ENCODE measurements at places on chromosomes 6 and 20.

DNA sequence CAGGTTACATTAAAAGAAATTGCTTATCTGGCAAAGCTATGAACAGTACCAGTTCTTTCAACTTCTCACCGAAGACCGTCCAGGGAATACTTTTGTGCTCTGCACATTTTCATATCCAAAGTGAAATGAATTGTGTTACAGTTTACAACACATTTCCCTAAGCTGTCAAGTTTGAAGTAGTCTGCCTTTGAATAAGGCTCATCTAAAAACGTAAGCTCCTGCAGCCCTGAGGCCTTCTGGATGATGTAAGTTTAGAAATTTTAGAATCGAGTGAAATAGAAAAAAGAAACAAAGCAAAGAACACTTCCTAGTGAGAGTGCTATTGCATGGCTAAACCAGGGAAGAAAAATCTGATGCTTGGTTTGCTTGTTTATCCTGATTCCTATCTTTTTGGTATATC, 653.8 kb downstream of the MMUT start:
- no peak for DNase-seq

DNA sequence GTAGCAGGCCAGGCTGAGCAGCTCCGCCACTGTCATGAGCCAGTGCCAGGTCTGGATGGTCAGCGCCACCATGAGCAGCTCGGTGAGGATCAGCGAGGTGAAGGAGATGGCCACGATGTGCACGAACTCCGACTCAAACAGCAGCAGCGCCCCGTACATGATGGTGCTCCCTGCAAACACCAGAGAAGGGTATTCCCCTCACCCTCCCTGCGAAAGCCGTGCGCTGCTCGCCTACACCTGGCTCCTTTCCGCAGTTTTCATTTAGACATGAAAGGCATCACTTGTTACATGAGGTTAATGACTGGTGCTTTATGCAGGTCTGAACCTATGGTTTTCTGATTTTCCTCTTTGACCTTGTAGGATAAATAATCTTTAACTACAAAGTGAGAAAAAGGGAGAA, 62.3 kb upstream of the NFATC2 start:
- DNase-seq = no peak

- DNase-seq = no peak
Measured at GRCh38 chr6:163252061-163252591, 162.4 kb upstream of the QKI start.

DNA sequence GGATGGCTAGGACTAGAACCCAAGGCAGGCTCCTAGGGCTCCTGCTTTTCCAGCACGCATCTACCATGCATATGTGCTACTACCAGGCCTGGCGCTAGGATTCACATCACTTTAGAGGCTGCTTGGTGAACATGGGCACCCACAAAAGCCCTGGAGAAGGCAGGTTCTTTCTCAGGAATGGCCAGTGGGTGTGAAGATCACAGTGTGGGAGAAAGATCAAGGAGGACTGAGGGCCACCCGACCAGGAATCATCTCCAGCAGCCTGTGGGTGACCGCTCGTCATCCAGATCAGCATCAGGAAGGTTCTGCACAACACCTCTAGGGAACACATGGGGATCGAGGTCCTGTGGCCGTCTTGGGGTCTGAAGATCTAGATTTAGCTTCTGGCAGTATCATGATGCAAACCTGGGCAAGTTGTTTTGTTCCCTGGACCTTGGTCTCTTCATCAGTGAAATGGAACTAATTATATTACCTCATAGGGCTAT, 27.3 kb downstream of the SRSF3 start:
- no peak for DNase-seq

DNA sequence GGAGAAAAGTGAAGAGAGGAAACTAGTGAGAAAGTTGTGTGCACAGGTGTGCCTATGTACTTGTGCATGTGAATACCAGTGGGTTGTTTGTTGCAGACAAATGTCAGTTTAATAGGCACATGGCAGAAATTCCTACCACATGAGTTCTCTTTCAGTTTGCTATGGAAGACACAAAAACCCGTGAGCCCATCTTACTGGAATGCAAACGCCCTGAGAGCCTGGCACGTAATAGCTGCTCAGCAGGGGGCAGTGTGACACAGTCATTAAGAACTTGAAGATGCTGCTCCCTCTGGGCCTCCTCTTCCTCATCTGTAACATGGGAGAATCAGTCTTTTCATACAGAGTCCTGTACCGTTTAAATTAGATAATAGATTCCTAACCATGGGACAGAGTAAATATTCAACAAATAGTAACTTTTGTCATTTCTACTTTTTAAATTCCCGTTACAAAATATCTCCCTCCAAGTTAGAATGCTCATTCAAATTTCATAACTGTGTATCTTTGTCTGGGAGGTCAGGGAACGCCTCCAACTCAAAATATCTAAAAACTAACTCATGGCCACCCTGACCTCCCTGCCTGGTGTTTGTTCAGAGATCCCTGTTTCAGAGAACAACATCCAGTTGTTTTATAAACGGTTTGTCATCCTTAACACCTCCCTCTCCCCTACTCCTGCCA, 802.9 kb downstream of the MAFB start:
- DNase-seq = no peak

GRCh38 chr6:71982389-71982788, 96.0 kb downstream of the RIMS1 start:
- DNase-seq = no peak

All from stimulated activated CD4-positive, alpha-beta T cell treated with anti-CD3 and anti-CD28 coated beads, Interleukin-4, amount 100 ng/mL, for 1 hour (primary cell).